ENCODE measurements at places on chromosomes 12 and 14.

GRCh38 chr12:12627308-12627827, 15.7 kb downstream of the CREBL2 start:
- no peak for DNase-seq

DNA sequence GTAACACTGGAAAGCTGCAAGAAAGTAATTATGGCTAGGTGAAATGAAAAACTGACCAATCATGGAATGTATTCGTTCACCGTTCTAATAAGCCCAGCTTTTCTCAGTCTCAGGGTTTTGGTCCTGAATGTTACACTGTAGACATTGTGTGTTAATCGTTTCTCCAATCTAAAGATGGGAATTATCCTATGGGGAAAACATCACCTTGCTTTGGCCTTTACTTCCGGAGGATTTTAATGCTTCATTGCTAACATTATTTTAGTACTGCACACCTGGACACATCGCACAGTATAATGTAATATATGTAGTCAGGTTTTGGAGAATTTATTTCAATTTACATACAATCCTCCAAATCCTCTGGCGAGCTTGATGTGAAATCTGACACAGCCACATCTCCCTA, 1.2 kb upstream of the TRHDE start:
- DNase-seq: no peak

GRCh38 chr14:88026890-88027289, 22.0 kb downstream of the GPR65 start:
- DNase-seq: no peak

GRCh38 chr12:124759841-124760503, 103.7 kb downstream of the SCARB1 start:
- DNase-seq: no peak

DNA sequence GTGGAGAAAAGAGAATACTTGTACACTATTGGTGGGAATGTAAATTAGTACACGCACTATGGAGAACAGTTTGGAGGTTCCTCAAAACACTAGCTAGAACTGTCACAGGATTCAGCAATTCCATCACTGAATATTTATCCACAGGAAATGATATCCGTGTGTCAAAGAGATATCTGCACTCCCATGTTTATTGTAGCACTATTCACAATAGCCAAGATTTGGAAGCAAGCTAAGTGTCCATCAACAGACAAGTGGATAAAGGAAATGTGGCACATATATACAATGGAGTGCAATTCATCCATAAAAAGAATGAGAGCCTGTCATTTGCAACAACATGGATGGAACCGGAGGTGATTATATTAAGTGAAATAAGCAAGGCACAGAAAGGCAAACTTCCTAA, 428.5 kb downstream of the CCDC91 start:
- DNase-seq: no peak

DNA sequence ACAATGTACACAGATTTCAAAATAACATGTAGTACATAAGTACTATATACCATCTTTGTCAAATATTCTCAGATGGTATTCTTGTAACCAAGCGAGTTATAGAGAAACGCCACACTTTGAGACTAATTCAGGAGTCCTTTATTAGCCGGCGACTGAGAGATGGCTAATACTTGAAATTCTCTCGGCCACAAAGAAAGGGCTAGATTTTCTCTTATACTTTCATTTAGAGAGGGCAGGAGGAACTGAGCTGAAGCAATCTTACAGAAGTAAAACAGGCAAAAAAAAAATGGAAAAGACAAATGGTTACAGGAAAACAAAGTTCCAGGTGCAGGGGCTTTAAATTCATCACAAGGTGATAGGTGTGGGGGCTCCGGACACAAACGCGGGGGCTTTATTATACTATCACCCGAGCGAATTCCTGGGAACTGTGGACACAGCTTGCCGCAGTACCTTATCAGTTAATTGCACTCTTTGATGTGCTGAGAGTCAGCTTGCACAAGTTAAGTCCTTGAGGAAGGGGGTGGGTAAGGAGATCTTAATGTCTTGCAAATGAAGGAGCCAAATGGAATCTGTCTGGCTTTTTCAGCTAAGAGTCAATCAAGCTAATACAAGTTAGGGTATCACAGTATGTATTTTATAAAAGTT, 382.3 kb downstream of the KCNH5 start:
- no peak for DNase-seq

GRCh38 chr14:101007004-101007614, 103.6 kb upstream of the RTL1 start:
- DNase-seq: no peak

- no peak for DNase-seq
These were observed 46.1 kb downstream of the CPM start for GRCh38 chr12:68886636-68887572.

DNA sequence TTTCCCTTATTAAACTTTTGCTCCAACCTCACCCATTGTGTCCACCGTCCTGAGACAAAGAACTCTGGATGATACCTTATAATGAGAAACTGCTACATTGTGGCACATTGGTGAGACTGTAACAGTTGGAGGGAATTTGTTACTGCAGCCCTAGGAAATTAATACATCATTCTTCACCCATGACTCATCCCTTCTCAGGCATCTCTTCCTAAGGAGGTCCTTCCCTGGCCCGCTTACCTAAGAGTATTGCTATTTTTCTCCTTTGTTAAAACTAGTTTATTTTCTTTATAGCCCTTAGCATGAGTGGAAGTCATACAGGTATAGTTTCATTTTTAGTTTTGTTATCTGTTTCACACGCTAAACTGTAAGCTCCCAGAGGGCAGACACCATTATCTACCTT, 87.1 kb downstream of the TMEM260 start:
- no peak for DNase-seq

DNA sequence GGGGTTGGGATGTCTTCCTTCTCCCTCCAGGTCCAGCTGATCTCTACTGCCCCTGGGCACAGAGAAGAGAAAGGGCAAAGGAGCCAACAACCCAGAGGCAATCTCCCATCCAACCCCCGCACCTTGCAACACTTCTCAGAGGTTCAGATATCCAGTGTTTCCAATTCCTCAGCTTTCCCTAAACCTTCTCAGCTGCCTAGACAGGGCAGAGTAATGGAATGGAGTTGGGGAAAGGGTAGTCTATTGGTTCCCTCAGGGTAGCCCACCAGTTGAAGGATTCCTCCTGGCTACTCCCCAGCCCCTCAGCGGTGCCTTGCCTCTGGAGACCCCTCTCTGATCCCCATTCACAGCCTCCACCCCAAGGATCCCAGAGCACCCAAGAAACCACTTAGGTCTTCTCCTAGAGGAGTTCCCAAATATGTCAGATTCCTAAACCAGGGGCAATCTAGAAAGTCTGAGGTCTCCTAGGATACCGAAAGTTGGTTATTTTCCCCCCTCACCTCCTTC, 537 bp downstream of the NFE2 start:
- no peak for DNase-seq

GRCh38 chr12:109624467-109624866, 50.9 kb downstream of the MVK start:
- DNase-seq: no peak

DNA sequence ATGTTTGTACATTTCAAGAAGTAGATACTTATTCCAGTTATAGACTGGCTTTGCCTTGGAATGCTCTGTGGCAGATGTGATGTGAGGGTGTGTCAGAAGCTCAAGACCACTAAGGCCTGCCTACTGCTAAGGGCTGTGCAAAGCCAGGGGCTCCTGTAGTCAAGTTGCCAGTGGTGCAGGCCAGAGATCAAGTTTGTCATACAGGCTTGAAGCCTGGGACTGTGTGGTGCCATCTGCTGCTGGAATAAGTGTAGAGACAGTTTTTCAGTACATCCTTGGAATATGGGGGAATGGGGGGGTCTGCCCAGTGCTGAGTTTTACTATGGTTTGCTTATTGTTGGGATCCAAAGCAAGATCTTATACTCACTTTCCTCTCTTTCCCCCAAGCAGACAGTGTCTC, 649.9 kb upstream of the FOXG1 start:
- DNase-seq: no peak

- no peak for DNase-seq
These were observed 199.3 kb upstream of the PPFIA2 start for GRCh38 chr12:81958406-81958805.
